ENCODE measurements at places on chromosomes 7 and 10.

- DNase-seq, result no peak
Measured at GRCh38 chr10:35735412-35735811, 93.3 kb upstream of the FZD8 start.

DNA sequence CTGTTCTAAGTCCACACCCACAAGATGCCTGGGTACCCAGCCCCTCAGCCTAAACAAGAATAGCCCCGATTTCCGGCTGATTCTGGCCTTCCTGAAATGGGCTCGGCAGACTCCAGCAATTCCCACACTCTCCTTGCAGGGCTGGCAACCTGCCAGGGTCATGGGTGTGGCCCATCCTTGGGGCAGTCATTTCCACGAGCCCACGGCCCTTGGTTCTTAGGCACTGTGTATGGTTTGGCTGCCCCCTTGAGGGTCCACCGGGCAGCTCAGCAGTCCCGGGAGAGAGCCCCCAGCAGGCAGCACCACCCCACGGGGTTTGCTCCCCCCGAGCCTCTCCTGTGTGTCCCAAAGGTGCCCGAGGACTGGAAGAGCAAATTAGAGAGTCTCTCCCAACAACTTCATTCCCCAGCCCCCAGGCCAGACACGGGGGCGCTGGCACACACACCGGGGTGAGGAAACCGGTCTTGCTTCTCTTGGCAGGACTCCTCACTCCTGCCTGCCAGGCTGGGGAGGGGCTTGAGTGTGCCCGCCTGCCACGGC is 142.2 kb downstream of the EMX2 start:
- no peak for DNase-seq

GRCh38 chr7:2944739-2945138 is 98.9 kb downstream of the CARD11 start:
- no peak for DNase-seq

DNA sequence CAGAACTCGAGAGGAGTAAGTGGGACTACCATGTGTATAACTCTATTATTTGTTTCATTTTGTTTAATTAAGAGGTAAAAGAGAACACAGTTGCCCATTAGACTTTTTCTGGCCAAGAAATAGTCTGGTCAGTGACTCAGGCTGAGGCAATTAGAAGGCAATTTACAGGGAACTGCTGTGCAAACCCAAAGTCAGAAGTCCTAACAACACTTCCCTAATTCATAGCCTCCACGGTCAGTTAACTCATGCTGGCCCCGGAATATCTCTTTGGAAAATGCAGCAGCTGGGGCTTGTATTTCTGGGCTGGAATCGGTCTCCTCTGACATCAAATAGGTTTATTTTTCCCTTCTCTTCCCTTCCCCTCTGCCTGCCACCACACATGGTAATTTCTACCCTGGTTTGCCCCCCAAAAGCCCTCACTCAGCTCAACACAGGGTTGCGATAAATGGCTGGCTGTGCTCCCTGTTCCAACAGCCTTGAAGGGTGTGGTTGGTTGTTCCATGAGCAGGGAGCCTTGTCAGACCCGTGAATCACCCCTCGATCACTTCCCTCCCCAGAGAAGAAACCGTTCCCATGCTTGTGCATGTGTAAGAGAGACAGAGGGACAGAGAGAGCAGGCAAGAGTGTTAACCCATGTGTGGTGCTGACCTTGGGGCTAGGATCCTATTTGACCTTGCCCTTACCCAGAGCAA is 5.3 kb downstream of the SH3PXD2A start:
- DNase-seq, result no peak

- no peak for DNase-seq
Measured at GRCh38 chr10:17240096-17240495, 12.1 kb downstream of the VIM start.

DNA sequence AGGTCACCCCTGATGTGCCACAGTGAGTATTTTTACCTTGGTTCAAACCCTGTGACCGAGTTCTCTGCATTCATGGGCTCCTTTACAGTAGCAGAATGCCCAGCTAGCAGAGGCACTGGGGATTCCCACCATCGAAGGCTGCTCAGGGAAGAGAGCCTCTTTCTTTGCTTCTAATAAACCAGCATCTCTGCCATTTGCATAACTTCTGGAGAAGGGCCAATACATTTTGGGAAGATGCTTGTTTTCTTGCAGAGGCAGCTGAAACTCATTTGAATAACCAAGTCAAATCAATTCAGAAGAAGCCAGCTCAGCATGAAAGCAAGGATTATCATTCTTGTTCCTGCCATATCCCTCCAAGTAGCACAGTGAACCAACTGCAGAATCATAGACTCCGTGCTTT is 82.9 kb upstream of the WDR11 start:
- DNase-seq, result no peak

DNA sequence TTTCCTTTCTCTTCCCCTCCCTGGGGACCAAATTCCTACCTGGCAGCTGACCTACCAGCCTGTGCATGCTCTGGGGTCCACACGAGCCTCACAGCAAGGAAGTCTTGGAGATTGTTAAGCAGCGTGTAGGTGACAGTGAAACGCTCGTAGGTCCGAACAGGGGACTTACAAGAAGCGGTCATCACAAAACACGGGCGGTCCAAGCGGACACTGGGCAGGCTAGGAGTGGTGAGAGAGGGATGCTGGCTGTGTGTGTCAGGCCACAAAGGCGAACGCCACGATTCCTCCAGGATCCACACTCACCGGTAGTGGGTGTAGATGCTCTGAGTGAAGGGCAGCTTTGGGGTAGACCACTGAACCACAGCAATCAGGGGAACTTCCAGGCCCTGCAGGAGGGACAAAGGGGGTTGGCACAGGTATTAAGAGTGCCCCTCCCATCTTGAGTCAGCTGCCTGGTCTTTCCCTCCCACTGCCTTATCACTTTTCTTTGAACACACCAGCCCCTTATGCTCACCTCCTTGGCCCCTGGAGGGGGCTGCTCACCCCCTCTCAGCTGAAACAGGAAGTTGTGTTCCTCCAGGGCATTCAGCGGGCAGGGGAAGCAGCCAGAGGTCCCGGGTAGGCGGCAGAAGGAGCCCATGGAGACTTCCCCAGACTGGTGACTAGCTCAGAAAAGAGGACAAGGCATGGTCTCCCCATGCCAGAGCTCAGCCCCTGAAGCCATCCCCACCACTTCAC is 2.0 kb downstream of the TRAPPC14 start:
- peak; percentile 12 for DNase-seq

DNA sequence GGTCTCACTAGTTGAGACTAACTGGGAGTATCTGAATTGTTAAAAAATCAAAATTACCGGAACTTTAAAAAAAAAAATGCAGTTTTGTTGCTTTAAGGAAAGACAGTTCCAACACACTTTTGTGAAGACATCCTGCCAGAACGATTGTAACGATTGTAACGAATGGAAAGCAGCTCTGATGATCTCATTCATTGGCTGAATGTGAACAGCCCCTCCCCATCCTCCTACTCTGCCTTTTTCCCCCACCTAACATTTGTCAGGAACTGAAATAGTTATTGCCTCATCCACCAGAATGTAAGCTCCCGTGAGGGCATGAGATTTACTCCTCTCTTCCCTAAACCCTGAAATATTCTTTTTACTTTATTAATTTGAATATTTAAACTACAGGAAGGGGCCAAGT is 23.1 kb upstream of the ZC3HAV1L start:
- DNase-seq, result no peak

- no peak for DNase-seq
Measured at GRCh38 chr7:50185208-50185607, 92.2 kb upstream of the ZPBP start.

DNA sequence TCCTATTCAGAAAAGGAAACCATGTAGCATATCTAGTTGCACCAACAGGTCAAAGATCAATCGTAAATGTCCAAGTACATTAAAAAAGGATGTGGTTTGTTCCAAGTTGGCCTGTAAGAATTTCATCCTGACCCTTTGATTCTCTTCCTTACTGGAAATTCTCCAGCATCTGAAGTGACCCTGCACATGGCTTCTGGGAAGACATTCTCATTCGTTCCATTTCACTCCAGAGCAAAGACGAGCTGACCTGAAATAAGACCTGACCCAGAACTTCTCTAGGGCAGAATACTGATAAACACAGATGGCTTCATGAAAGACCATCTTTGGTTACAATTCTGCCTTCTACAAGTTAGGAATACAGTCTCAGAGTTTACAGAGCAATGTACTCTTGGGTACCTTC is 39.8 kb downstream of the ASB4 start:
- DNase-seq, result no peak

Data from effector memory CD4-positive, alpha-beta T cell (primary cell).